ENCODE measurements at places on chromosomes 7 and 10. TPM values are rescaled to one million over a fixed set of nuclear protein-coding genes. Genes with fewer than 3 reads are reported as not detected.

The HSPB1 gene
- 163 TPM for polyA plus RNA-seq

GRCh38 chr10:3549118-3549517 lies 235.9 kb downstream of the KLF6 start:
- DNase-seq: no peak

DNA sequence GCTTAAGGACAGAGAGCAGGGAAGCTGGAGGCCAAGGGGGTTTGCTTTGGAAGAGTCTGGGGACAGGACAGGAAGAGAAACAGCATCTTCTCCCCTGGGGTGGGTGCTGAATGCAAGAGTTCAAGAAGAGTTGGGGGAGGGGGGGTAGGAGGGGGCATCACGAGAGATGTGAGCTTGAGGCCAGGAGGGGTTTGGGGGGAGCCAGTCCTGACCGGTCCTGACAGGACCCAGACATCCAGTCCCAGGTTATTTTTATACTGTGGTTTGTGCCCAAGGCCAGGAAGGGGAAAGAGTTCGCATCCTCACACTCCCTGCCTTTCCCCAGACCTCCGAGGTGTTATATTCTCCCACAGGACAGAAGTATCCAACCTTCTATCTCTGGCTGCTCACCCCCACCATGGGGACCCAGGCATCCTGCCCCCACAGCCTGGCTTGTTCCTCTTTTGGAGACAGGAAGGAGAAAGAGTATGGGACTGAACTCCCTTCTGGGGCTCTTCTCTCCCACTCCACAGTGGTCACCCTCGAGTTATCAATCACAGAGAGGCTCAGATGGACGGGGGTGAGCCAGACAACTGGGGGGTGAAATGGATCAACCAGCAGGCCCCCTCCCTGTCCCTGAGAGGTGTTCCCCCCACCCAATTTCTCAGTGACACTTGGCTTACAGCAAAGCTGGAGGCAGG lies 2.8 kb downstream of the TSC22D4 start:
- no peak for DNase-seq

GRCh38 chr7:30157204-30157603 lies 22.4 kb downstream of the MTURN start:
- no peak for DNase-seq

The ARHGEF35 gene
- polyA plus RNA-seq: 24.4 TPM

DNA sequence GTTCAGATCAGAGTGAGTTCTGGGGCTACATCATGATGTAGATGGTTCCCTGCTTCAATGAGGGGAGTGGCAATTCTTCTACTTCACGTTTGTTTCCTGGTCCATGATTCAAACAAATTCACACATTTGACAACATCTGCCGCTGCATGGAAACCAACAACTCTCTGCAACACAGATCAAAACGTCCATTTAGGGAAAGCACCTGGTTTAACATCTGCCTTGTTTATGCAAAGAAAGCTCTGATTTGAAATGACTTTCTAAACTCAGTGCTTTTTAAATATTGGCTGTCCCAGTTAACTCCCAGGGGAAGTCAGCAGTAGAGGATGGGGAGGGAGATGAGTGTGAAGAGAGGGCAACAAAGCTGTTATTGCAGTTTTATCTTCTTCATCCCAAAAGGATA lies 93.8 kb downstream of the GAD2 start:
- DNase-seq: no peak

DNA sequence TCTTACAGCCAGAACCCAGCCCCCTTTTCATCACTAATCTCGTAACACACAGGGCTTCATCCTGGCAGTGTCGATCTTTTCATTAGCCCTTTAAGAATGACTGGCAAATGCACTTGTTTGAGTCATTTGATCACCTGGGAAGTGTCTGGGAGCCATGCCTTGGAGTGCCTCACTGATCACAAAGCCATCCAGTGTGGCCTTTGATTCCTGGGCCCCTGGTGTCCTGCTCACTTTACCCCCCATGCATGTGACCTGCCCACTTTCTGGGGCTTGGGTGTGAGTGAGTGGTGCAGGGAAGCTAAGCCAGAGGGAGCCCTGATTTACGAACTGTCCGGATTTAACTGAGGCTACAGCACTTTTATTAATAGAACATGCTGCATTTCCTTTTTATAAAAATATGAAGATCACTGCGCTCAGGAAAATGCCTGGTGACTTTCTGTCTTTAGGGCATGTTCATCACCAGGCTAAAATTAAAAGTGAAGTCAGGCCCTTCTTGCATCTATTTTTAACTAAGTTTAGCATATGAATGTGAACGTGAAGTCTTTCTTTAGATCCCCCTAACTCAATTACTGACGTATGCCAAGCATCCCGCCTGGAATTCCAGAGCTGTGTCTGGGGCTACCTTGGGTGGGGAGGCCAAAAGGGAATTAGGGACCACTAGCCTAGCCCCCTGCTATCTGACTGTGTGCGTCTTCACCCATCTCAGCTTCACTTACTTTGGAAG lies 23.6 kb downstream of the RBM20 start:
- no peak for DNase-seq

The SHOC2 gene
- 37.0 TPM for polyA plus RNA-seq

DNA sequence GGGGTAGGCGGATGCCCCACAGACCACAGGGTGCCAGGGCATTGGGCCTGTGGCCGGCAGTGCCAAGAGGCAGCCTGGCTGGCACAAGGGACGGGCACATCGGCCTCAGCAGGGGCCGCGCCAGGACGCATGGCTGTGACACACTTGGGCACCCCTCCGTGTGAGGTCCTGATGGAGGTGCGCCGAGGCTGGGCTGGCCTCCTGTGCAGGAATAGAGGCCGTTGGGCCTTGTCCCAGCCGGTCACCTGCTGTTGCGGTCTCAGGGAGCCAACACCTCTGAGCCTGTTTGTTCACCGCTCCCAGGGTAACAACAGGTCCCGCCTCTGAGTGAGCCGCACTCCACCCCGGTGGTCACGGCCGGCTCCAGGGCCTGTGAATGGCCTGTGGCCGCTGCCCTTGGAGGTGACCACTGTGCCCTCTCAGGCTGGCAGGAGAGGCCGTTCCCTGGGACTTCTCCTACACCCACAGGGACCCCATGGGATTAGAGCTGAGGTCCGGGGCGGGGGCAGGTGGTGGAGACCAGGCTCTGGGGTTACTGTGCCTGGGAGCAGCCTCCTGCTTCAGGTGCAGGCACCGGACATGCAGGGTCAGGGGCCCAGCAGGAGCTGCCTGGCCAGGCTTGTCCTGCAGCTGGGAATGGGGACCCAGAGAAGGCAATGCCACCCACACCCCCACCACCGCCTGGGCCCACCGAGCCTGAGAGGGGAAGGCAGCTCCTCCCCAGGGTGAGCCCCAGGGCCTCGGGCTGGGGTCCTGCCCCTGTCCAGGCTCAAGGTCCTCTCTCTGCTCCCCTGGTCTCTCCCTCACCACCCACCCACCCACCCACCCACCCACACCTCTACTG lies 12.0 kb downstream of the PWWP2B start:
- DNase-seq: no peak

The CHST12 gene
- polyA plus RNA-seq: 16.4 TPM

GRCh38 chr10:91219371-91220193 lies 881 bp upstream of the PCGF5 start:
- no peak for DNase-seq

DNA sequence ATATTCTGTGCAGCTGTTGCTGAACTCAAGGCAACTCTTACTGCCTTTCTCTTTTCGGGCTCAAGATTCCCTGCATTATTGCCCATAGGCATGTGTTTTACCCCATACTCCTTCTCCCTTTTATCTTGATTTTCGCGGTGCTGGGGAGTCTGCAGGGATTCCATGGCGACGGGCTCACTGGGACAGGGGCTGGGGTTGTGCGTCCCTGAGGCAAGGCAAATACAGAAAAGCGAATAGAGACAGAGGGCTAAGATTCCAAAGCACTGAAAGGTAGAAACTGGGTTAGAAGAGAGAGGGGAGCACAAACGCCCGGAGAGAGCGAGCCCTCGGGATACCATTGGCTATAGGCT lies 519 bp upstream of the RPP38 start:
- no peak for DNase-seq
